ENCODE measurements at places on chromosomes 2 and 18.

GRCh38 chr2:210534879-210535278 lies 21.5 kb upstream of the CPS1 start:
- DNase-seq, result no peak

GRCh38 chr2:235485362-235485761 lies 8.5 kb upstream of the AGAP1 start:
- DNase-seq, result no peak

- DNase-seq, result no peak
Measured at GRCh38 chr18:12092398-12093229, 1.0 kb upstream of the ANKRD62 start.

DNA sequence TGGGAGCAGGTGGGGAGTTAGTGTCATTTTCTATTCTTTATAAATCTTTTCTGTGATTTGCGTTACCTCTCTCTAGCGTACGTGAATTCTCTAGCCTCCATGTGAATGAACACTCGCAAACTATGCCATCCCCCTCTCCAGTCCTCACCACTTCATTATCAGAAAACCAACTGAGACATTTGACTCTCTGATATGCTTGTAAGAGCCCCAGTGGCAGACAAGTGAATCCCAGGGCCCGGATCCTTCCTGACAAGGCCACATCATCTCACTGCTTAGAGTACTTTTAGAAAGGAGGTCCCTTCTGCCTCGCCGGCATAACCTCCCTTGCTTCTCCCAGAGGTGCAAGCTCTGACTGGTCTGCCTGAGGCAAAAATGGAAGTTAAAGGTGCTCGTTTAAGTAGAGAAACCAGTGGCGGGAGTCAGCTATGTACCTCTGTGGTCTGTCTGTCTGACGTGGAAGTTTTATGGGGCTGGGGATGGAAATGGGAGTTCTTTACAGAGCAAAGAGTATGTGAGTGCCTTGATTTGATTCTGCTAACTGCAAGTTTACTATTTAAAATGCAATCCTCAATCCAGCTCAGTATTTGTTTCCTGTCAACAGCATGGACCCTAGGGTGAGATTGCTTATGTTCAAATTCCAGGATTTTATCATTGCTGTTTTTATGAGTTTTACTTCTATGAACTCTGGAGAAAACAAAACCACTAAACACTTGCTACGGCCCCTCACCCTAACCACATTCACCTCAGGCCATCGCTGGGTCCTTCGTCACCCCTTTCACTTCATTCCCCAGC lies 114.9 kb upstream of the MSTN start:
- no peak for DNase-seq

DNA sequence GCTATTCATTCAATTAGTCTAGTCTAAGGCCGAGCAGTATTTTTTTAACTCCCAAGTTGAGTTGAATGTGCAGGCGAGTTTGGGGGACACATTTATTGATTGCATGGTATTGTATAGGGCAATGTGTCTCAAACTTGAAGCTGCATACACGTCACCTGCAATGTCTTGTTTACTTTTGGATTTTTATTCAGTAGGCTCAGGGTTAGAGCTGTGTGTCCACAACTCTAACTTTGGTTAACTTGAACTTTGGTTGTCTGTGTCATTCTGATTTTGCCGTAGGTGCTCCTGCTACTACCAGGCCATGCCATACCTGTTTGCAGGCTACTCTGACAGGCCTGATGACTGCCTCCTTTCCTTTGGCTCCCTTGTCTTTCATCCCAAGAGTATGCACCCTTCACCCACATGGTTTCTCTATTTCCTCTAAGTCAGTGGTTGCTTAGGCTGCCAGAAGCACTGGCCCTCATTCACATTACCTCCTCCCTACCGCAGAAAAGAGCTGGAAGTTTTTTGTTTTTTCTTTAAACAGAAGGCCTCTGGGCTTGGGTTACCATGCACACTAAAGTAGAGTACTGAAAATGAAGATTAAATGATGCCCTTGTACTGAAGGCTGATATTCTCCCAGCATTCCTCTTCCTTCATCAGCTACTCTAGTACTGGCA lies 219.4 kb upstream of the SPOPL start:
- DNase-seq, result no peak

All from NCI-H1048 (cell line).